ENCODE measurements at places on chromosomes 12 and 14.

DNA sequence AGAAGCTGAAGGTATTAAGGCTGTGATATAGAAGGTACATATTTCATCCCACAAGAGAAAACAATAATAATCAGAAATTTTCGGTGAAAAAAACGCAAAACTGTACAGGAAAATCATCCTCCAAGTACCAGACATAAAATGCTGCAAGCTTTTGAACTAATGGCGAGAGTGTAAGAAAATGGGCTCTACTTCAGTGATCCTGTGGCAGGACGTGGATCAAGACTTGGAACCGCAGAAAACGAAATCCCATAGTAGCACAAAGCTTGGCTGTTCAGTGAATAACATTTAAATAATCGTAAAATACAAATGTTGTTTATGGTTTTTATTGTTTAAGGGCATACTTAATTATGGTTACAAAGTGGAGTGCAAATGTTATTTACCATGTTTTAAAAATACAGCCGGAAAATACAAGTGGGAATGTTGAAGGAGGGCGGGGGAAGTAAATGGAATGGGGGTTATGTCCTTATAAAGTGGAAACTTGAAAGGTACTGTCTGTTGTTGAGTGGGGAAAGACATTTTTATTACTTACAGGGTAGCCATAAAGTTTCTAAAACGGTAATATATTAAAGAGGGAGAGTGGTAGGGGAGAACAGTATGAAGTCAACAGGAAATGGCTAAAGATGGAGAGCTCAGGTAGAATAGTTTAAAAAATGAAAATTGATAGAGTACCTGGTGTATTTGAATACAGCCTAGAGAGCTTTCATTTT lies 1.1 kb downstream of the SMIM10L1 start:
- DNase-seq, result no peak

DNA sequence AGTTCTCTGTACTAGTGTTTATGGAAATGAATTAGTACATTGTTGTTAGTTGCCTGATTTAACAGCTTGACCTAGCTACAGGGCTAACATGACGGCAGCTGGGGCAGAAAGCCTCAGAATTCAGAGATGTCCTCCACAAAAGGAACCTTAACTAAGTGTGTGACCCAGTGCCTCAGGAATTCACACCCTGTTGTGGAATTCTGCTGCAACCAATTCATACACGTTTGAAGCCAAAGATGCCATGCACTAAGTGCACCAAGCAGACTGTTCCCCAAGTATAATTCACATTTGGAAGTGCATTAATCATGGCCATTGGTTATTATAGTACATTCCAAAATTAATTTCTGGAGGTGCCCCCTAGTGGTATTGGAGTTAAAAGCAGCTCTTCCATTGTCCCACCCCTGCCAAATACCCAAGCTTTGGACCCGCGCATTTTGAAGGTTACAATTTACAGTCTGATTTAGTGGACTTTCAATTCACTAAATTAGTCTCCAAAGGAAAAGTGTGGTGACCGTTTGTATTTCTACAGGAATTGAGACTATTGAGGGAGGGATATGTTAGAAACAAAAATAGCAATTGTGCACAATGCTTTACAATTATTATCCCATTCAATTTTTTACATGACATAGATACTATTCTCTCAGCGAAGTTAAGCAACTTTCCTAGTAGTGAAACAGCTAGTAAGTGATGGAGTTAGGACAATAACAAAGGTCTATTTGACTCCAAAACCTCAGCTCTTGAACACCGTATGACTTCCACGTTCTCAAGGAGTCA lies 85.9 kb downstream of the PAX9 start:
- no peak for DNase-seq

GRCh38 chr12:49787672-49788071 lies 40.5 kb downstream of the NCKAP5L start:
- no peak for DNase-seq

- DNase-seq, result no peak
Observed at GRCh38 chr12:57896434-57897201, 44.7 kb upstream of the ATP23 start.

GRCh38 chr12:97813301-97813700 lies 350.7 kb downstream of the RMST start:
- no peak for DNase-seq

- no peak for DNase-seq
Observed at GRCh38 chr12:40711121-40711520, 18.9 kb downstream of the CNTN1 start.

DNA sequence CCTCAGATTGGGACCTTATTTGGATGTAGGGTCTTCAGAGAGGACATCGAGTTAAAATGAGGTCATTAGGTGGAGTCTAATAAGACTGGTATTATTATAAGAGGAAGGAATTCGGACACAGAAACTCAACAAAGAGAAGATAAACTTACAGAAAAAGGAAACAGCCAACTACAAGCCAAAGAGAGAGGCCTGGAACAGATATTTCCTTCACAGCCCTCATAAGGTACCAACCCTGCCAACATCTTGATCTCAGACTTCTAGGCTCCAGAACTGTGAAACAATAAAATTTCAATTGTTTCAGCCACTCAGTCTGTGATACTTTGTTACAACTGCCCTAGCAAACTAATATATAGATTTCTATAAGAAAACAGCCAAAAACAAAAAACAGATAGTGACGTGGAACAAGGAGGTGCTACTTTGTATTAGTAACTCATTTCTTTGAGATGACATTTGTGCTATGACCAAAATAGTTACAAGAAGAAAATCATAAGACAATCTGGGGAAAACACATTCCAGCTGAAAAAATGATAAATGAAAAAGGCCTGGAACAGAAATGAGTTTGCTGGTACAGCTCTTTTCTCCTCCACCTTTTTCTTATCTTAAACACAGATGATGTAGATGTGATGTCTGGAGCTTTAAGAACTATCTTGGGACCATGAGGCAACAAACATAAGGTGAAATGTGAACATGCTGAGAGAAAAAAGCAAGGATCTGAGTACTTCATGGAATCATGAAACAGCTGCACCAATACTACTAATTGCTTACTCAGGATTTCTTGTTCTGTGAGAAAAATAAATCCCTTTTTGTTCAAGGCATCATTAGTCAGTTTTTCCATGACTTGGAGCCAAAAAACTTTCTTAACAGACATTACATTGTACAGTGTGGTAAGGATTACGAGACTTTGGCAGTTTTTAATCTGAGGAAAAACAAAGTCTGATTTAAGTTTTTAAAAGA lies 243.2 kb downstream of the ANO6 start:
- DNase-seq, result no peak

- DNase-seq, result peak; percentile 11
Observed at GRCh38 chr12:119412811-119413794, 78.6 kb downstream of the CCDC60 start.

DNA sequence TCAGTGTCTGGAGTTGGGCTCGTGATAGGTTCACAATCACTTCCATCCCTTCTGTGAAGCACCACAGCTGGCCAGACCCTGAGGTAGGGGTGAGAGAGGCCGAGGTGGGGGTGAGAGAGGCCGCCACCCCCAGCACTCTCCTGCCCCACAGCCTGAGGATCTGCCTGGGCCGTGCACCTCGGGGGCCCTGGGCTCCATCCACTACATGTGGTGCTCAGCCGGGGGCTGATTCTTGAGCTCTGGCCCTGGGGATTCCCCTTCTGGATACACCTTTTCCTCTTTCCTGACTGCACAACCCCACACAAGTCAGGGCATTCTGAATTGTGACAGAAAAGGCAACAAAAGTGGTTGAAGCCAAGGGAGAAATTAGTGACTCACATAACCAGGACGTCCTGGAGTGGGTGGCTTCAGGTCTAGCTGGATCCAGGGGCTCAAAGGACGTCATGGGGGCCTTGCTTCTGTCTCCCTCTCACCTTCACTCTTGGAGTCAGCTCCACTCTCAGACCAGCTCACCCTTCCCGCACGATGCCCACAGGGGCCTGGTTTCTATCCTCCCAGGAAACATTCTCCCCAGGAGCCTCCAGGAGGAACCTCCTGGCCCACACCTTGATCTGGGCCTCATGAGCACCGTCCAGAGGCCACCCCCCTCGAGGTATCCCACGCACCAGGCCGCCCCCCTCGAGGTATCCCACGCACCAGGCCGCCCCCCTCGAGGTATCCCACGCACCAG lies 12.1 kb upstream of the FBRSL1 start:
- DNase-seq, result no peak

DNA sequence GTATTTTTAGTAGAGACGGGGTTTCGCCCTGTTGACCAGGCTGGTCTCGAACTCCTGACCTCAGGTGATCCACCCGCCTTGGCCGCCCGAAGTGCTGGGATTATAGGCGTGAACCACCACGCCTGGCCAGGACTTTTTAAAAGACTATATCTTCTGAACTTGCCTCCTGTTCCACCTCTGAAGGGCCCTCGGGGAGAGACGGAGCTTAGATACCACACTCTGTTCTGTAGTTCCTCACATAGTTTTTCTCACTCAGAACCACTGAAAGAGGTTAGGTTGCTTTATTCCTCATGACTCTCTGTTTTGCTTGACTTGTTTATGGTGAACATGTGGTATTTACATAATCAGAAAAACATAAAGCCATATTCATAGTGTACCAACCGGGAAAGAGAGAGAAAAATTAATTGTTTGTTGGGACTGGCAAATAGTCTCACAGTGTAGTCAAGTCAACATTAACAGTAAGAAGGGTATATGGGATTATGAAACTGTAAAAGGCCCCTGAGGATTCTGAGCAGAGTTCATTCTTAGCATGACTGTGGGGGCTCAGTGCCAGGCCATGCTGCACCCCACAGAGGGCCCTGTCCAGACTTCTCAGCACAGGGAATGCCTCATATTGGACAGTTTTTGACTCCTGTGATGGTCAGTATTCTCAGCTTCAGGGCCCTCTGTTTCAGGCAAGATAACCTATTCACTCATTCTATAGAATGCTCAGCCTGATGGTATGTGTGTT lies 342.3 kb downstream of the ZFP36L1 start:
- no peak for DNase-seq

DNA sequence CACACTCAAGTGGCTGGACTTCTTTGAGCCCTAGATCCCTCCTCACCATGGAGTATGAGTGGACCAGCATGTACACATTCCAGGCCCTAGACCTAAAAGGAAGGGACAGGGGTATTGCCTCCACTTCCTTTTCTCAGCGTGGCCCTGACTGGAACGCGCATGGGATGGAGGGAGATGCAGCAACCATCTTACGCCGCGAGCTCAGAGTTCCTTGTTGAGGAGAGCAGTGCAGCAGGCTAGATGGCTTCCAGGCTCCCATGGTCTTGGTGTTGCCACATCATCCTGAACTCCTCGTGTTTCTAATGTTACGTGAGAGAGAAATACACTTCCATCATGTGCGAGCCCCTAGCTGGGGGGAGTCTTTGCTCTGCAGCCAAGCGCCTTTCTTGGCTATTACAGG lies 61.8 kb upstream of the DIO3 start:
- DNase-seq, result no peak

- DNase-seq, result no peak
Observed at GRCh38 chr14:99055019-99055418, 217.0 kb downstream of the BCL11B start.

DNA sequence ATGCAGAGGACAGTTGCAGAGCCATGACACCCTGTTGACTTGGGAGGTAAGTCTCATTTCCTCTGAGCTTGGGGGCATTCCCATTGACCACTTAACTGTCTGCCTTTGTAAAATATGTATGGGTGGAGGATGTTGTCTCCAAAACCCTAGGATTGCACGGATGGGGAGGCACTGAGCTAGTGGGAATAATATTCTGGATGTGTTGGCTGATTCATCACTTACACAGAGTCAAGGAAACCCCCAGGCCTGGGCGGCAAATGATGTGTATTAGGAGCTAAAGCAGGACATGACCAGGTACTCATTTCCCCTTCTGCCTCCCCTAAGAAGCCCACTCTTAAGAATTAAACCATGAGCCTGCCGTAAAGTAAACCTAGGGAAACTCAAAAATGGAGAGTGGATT lies 319.4 kb downstream of the VRK1 start:
- no peak for DNase-seq

DNA sequence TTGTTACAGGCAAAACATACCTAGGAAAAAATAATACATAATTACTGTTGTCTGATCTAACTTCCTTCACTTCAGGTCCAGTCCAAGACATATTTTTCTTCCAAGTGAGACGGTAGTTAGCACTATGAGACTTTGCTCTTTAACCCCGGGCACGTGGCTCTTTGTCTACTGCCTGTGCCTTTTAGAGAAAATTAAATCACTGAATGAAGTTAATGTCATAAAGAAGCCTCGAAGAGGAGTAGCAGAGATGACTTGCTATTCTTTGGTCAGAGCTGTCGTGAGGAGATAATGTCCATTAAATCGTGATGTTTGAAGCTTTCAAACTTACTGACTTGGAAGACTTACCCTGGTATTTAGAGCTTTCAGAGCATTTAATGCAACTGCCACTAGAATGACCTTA lies 8.7 kb downstream of the TESPA1 start:
- no peak for DNase-seq

- no peak for DNase-seq
Observed at GRCh38 chr14:68335312-68335711, 457.6 kb downstream of the ZFP36L1 start.

DNA sequence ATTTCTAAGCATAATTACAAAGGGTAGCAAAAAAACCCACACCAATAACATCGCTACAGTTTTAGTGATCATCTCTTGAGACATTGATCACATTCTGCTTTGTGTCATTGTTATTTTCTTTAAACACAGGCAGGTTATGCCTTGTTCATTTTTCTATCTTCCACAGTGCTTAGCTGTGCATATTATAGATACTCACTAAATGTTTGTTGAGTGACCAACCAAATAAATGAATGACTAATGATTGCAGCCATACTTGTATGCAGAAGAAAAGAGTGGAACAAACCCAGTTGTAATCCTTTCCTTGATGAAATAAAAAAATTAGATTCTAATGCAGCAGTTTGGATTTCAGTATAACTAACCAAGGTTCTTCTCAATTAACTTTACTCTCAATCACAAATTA lies 81.0 kb upstream of the RASSF8 start:
- DNase-seq, result no peak

GRCh38 chr14:95472819-95473251 lies 43.6 kb downstream of the SYNE3 start:
- no peak for DNase-seq

DNA sequence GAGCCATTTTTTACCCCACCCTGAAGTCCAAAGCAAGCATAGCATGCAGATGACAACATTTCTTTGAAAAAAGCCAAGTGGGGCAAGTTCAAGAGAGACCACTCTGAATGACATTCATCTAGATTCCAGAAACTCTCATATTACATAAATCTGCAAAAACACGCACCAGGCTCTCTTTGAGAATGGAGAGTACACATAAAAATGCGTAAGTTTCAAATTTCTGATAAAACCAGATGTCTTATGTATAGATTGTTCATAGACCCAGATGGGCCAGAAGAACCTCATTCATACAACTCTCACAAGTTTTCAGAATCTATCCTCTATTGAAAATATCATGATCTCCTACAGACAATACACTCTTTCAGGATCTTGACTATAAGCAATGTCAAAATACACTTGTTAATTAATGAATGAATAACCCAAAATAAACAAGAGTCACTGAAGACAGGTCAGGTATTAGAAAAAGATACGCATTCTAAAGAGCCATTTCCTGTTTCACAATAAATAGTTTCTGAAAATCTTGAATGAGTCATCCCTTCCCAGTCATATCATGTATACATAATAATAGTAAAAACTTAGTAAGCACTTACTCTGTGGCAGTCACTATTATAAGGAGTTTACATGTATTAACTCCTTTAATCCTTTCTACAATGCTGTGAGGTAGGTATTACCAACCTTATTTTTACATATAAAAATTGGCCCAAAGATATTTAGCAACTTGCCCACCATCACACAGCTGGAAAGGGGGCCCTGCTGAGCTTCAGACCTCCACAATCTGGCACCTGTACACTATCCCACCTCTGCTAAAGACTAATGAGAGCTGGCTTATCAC lies 72.0 kb downstream of the PPP2R5E start:
- no peak for DNase-seq
